Activated CD8-positive, alpha-beta memory T cell treated with anti-CD3 and anti-CD28 coated beads for 36 hours (primary cell): ENCODE measurements at places on chromosomes 3 and 15. TPM values are rescaled to one million over a fixed set of nuclear protein-coding genes. Genes with fewer than 3 reads are reported as not detected.

Gene KNG1
- not detected for total RNA-seq

Gene RABL3
- total RNA-seq, result 42.4 TPM

Gene CYP8B1
- total RNA-seq, result not detected

Gene SNX4
- 46.2 TPM for total RNA-seq

Gene CIB2
- total RNA-seq, result 2.8 TPM

Gene PDE12
- 35.1 TPM for total RNA-seq
